ENCODE measurements at places on chromosomes 12 and 14.

GRCh38 chr12:56361487-56362129 is 1.0 kb downstream of the APOF start:
- no peak for DNase-seq

DNA sequence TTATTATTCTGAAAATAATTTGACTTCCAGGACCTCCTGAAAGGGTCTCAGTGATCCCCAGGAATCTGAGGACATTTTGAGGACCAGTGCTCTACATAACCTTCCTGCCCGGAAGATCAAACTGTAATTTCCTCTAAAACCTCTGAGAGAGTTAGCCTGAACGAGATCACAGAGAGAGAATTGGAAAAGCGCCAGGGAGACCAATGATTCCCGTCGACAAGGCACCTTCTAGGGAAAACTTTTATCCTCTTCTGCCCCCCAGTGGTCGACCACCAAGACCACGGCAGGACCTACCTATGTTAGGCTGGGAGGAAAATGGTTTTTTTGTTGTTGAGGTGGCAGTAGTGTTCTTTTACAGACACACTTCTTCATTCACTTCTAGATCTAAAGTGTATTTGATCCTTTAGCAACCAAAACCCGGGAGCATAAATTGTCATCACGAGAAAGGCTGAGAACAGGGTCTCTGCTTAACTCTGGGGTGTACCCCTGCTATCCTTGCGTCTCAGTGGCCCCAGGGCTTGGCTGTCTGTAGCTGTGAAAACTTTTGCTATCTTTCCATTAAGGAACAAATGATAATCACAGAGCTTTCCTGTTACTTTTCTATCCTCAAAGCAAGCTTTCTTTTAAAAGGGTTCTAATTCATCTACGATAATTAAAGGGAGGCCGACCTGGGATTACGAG is 62.9 kb upstream of the NID2 start:
- peak; percentile 77 for DNase-seq

- no peak for DNase-seq
These were observed 209.5 kb upstream of the DIO3 start for GRCh38 chr14:101351769-101352168.

- no peak for DNase-seq
These were observed 30.4 kb downstream of the CCDC92 start for GRCh38 chr12:123942238-123942653.

GRCh38 chr12:26121323-26122060 is 3.3 kb downstream of the BHLHE41 start:
- DNase-seq = no peak

DNA sequence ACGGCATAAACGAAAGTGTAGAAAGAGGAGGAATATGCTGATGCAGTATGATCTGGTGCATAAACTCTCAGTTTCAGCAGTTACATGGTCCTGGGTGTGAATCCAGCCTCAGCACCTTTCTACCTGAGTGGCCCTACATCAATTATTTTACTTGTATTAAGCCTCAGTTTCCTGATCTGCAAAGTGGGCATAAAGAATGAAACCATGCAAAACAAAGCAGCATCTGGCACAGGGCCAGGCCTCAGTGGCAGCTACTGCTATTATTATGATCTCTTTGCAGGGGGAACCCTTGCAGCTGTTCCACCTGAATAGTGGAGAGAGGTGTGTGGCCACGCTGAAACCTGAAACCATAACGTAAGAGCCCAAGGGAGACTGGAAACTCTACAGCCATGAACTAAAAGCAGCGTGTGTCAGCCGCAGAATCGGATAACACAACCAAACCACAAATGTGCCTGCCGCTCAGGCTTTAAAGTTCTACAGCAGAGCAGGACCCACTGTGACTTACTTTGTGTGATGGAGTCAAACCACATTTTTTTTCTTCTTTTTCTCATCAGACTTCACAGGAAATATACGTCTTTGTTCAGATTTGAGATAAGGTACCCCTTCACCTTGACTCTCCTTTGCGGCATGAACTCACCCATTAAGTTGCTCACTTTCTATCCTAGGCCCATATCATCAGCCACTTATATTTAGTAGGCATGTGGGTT is 29.2 kb upstream of the FOS start:
- DNase-seq = peak; percentile 44

- DNase-seq = no peak
These were observed 74.9 kb downstream of the NEDD1 start for GRCh38 chr12:96981911-96982310.

DNA sequence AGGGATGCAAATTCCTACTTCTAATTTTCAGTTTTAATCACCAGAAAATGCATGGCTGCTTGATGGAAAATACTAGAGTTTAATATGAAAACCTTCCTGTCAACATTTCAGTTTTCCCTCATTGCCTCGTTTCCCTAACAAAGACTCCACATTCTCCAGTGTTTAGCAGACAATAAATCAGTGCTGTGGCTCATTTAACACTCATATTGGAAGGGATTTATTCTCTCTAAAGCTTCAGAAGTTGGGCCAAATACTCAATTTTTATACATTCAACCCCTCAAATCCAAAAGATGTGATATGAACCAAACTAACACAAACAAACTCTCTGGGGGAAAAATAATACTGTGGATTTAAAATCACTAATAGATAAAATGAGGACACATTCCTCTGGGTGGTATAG is 482.5 kb downstream of the FLRT2 start:
- no peak for DNase-seq

GRCh38 chr12:51196547-51196946 is 21.3 kb downstream of the POU6F1 start:
- DNase-seq = no peak

GRCh38 chr12:67697967-67698366 is 49.4 kb downstream of the DYRK2 start:
- DNase-seq = no peak

DNA sequence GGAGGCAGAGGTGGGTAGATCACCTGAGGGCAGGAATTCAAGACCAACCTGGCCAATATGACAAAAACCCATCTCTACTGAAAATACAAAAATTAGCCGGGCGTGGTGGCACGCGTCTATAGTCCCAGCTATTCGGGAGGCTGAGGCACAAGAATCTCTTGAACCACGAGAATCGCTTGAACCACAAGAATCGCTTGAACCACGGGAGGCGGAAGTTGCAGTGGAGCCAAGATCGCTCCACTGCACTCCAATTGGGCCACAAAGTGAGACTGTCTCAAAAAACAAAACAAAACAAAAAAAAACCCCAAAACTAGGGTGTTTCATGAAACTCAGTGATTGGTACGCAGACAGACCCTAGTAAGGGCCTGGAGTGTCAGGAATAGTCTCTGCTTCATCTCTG is 6.4 kb upstream of the ARF6 start:
- no peak for DNase-seq

DNA sequence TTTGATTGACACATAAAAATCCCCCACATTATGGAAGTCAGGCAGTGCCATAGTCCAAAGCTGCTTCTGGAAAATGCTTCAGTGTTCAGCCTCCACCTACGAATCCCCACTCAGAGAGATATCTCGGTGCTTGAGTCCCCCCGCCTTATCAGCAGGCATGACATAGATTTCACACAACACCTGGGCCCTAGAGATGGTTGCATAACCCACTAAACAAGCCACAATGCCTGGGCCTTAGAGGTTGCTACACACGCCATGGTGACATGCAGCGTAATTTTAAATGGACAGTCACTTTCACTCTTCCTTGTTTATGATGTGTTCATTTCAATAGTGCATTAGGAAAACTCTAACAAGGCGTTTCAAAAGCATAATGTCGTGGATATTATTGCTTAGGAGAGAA is 38.0 kb downstream of the CCDC60 start:
- DNase-seq = no peak

GRCh38 chr12:11170810-11171144 is 217 bp upstream of the SMIM10L1 start:
- DNase-seq = no peak

- DNase-seq = peak; percentile 61
These were observed 309.3 kb downstream of the ITPR2 start for GRCh38 chr12:26523708-26524150.

DNA sequence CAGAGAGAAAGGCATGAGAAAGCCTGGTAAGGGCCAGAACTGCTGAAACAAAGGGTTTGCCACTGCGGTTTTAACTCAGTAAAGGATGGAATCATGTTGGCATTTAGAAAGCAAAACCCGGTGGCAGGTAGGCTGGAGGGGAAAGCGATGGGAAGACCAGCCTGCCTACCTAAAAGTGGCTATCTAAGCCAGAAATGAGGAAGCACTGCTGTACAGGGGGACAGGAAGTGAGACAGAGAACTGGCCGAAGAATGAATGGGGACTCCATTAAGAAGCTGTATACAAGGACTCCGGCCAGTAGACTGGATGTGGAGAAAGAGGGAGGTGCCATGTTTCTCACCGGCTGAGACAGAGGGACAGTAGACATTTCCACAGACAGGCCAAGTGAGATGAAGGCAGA is 48.2 kb downstream of the PPM1H start:
- no peak for DNase-seq

DNA sequence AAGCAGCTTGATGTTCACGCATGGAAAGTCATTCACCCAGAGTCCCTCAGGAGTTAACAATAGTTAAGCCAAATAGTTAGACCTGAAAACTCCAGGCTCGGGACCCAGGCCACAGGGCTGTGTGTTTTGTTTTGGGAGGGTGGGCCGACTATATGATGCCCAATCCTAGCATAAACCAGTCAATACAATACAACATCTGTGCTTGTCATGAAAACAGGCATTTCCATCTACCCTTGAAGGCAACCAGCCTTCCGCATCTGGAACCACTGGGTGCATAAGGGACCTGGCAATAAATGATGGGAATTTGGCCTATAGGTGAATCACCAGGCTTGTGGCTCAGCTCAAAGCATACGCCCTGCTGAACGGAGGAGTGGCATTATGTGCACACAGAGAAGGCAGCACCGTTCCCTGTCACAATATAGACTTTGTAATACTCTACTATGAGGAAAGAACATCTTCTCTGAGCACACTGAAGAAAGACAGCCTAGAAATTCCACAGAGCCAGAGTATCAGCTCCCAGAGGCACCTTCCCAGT is 91.0 kb upstream of the FOXN3 start:
- DNase-seq = no peak

DNA sequence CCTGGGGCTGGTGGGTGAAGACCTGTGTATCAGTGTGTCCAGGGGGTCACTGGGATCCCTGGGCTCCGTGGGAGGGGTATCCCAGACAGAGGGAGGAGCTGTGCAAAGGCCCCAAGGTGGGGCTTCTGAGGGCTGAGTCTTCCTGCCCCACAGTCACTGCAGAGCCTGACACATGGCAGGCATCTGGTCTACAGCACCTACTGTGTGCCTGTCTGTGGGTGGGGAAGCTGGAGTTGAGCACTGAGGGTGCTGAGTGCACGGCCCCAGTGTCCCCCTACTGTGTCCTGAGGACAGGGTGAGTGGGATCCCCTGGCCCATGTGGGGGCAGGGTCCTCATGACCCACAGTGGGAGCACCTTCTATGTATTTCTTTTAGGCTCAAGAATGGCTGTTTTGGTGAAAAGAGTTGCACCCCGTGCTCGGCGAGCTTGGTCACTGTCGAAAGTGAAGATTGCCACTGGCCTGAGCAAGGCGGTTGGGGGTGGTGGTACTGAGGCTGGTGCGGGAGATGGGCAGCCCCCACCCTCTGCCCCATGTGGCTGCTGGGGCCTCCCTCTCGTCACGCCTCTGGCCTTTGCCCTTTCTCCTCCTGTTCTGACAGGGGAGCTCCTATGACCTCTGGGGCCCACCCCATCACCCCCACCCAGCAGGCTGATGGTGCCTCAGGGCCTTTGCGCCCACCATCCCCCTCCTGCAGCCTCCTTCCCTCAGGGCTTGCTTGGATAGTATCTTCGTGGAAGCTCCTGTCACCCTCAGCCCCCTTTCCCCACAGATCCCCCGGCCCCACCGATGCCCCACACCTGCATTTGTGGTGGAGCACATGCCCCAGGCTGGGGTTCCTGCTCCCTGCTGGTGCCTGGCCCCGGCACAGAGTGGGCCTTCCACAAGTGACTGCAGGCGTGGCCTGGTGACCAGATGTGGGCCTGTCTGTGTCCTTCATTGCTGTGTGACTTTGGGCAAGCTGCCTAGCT is 55.8 kb downstream of the BEGAIN start:
- no peak for DNase-seq

- peak; percentile 82 for DNase-seq
These were observed at the start of gene UBC for GRCh38 chr12:124914392-124915238. UBC (minus strand) TSS chr12:124914650; CDS start chr12:124913771, 879 bp downstream.

DNA sequence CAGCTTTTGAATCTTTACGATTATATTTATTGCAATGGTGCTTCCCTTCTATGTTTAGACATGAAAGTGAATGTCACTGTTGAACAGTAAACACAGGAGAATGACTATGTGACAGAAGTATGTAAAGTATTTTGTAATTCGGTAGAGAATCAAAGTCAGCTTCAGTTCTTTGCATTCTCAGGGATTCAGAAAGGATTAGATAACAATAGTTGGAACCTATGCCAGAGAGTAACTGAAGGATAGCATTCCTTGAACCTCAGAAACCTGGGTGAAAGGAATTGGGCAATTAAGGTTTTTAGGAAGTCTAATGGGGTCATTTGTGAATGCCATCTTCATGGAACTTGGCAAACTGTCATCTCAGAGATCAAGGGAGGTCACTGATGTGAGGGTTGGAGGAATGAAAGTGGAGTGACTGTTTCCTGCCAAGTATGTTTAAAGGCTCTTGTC is 305.3 kb upstream of the DDHD1 start:
- peak; percentile 65 for DNase-seq

- DNase-seq = no peak
These were observed 13.8 kb upstream of the DDX47 start for GRCh38 chr12:12799163-12799920.

GRCh38 chr12:95096852-95097251 is 23.4 kb upstream of the NR2C1 start:
- no peak for DNase-seq

DNA sequence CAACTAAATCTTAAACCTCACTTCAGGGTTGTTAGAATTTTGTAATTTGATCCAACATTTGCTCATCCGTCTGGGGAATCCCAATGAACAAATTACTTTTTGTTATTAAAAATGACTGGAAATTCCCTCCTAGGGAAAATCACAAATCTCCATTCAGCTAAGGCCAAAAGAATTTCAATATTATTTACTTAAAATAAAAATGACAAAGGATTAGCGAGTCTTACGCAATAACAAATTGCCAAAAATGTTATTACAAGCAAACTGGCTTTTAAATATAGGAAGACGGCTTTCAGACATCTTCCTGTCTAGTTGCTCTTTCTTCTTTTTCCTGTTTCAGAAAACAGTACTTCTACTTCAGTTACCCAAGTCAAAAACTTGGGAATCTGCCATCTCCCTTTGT is 92.4 kb upstream of the TSPAN8 start:
- DNase-seq = peak; percentile 41

DNA sequence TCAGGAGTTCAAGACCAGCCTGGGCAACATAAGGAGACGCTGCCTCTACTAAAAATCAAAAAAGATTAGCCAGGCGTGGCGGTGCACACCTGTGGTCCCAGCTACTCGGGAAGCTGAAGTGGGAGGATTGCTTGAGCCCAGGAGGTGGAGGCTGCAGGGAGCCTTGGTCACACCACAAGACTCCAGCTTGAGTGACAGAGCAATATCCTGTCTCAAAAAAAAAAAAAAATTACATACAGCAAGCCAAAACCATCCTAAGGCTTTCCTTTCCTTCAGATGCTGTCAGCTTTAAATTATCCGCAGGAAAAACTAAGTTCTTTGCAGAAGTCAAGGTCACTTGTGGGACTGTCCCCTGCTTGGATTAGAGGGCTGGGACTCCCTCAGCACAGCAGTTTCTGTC is 1.3 kb downstream of the CS start:
- no peak for DNase-seq

- DNase-seq = peak; percentile 54
These were observed at the start of gene ESPL1 for GRCh38 chr12:53267999-53268629. ESPL1 (plus strand) TSS chr12:53268299; CDS start chr12:53268767, 468 bp downstream.

- no peak for DNase-seq
These were observed 334.3 kb upstream of the OR4E1 start for GRCh38 chr14:22007784-22008412.
